T-helper 9 cell (primary cell): ENCODE measurements at places on chromosomes 5 and 9.

- no peak for DNase-seq
Observed at GRCh38 chr9:122426723-122427122, 51.0 kb downstream of the OR1J1 start.

DNA sequence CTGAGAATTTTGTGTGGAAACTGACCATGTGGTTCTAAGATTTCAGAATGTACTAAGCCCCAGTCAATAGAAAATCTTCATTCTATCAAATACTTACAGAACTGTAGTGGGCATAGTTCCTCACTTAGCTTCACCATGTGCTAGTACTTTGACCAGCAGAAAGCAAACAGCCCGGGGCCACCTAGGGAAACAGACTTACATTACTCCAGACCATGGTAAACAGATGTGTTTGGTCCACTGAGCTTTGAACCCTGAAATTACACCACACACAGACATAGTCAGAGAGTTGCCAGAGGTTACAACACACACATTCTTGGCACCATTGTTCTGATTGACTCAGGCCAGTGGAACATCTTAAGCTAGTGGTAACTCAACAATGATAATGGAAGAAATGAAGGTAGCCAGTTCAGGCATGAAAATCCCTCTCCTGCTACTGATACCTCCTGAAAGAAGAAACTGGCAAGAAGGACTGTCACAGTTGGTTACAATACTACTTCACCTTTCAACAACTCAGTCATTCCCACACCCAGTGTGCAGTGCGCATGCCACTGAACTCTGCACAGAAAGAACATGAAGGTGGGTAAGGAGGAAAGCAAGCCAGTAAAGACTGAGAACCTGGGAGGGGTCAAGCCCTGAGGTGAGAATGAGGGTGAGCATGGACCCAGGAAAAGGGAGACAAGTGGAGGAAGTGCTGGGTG lies 18.7 kb upstream of the LECT2 start:
- DNase-seq, result no peak

GRCh38 chr9:96376891-96377874 lies 6.3 kb downstream of the SLC35D2 start:
- DNase-seq, result no peak

- no peak for DNase-seq
Observed at GRCh38 chr9:88738709-88739108, 203.7 kb downstream of the NXNL2 start.

DNA sequence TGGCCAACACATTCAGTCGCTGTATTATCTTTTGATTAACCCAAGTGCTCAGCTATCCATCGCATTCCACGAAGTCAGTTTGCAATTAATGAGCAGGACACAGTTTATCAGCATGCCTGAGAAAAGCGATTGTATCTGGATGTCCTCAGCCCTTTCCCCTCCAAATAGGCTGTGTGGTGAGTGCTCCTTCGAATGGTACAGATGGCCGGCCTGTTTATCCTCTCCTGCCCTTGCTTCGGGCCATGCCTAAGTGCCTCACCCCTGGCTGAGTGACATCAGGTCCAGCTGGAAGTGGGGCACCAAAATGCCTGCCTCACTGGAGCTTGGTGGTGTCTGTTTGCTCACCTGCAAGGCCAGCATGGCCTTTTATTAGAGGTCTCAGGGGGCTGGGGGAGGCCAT lies 317.3 kb downstream of the GADD45G start:
- DNase-seq, result no peak

DNA sequence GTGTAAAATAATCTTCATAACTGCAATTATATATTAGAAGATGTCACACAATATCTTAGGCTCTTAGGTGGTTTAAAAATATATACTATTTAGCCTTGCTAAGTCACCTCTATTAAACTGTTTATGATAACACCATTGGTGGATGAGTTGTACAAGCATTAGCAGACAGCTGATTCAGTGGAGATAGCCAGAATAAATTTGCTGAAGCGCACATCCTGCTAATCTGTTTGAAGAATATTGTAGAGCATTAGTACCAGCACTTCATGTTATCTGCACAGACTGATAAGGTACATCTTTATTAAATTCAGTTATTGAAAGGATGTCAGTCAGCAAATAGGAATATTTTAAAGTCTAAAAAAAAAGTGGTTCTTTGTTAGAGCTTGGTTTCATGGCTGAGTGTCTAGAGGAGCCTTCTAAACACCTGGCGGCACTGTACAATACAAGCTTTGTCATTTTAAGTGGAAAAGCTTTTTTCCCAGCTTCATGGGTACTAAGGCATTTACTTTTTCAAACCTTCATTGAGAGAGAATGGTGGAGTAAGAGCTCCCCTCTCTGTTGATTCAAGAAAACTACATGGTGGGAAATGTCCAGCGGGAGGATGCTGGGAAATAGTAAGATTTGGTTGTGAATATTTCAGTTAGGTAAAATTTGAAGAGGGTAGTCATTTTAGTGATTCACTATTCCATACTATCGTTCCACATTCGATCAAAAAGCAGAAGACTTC lies 275.1 kb downstream of the SLF1 start:
- no peak for DNase-seq

- DNase-seq, result no peak
Observed at GRCh38 chr9:80383331-80383730, 811.6 kb downstream of the TLE4 start.

GRCh38 chr9:124014956-124015660 lies 3.5 kb downstream of the LHX2 start:
- DNase-seq, result no peak

GRCh38 chr5:144487761-144488160 lies 317.1 kb downstream of the KCTD16 start:
- DNase-seq, result no peak

DNA sequence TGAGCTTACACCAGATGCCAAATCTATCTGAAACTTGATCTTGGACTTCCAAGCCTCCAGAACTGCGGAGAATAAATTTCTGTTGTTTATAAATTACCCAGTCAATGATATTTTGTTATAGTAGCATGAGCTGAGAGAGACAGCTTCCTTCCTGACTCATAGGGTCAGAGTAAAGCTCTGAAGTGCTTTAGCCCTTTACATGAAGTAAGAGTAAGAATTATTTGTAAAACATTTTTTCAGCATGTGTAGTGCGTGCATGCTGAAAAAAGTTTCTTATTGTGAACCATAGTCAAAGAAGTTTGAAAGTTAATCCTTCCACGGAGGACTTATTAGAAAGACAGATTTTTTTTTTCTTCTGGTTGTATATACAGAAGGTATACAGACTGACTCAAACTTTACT lies 172.4 kb downstream of the DMRT2 start:
- DNase-seq, result no peak

DNA sequence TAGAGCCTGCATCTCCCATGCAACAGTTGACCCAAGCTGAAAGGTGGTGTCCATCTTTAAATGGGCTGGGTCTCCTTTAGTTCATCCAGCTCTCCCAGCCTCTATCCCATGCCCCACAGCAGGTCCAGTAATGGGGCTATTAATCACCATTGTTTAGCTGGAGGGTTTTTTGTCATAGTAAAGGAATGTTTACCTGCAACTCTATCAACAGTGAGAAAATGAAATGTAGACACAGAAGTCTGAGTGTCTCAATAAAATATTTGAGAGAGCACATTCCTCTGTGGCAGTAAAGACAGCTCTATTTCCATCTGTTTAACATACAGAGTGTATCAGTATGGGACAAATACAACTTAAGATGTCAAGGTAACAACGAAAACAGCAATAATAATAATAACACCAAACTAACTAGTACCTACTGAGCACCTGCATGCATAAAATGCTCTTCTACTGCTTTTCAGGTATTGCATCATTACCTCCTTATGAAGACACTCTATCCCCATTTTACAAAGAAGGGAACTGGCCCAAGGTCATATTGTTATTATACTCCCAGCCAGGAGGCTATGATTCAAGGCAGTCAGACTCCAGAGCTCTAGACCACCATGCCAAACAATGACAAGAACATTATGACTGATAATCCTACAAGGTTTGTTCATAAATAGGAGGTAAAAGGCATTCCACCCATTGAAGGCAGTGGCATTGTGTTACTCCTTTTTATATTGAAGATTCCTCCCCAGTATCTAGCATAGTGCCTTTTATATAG lies 21.0 kb upstream of the C5orf58 start:
- DNase-seq, result no peak

- DNase-seq, result no peak
Observed at GRCh38 chr5:140073296-140073695, 30.2 kb upstream of the NRG2 start.

- peak; percentile 20 for DNase-seq
Observed at GRCh38 chr5:73591102-73591695, 25.7 kb downstream of the UTP15 start.

DNA sequence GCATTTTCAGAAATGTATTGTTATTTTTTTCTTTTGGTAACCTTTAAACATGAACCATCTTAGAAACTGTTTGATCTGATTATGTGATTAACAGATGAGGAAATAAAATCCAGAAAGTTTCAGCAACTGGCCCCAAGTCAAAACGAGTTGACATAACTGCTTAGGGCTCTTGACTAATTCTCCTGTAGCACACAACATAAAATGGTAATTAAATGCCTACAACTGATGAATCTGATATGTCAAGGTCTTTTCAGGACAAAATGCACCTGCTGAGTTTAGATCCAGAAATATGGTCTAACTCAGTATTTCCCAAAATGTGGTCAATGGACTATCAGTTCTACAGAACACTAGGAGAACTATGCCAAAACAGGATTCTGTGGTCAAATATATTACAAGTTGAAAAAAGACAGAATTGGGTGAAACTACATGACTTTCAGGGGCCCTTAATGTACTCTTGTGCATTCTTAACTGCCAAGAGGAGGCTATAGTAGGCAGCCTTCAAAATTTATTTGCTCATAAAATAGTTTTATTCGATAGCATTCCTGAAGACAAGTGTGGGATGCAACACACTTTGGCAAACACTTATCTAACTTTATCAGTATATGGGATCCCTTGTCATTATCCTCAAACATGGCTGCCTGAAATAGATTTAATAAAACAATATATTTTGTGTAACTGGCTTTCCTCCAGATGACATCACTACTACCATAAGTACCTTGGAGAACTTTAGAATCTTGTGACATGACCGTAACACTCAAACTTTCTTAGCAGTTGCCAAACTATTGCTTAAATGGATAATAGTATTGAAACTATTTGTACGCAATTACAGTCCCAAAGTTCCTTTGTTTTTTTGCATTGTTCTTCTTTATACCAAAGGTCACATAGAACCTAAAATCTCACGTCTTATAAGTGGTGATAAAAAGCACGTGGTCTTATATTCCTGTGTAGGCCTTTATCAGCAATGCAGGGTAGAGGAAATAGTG lies 59.4 kb downstream of the FBN2 start:
- no peak for DNase-seq

GRCh38 chr9:28456861-28457260 lies 883.6 kb upstream of the C9orf72 start:
- DNase-seq, result no peak

GRCh38 chr9:128121924-128122808 lies 5.4 kb downstream of the PTGES2 start:
- DNase-seq, result no peak

GRCh38 chr5:109196823-109197160 lies 213.0 kb downstream of the PJA2 start:
- DNase-seq, result no peak

DNA sequence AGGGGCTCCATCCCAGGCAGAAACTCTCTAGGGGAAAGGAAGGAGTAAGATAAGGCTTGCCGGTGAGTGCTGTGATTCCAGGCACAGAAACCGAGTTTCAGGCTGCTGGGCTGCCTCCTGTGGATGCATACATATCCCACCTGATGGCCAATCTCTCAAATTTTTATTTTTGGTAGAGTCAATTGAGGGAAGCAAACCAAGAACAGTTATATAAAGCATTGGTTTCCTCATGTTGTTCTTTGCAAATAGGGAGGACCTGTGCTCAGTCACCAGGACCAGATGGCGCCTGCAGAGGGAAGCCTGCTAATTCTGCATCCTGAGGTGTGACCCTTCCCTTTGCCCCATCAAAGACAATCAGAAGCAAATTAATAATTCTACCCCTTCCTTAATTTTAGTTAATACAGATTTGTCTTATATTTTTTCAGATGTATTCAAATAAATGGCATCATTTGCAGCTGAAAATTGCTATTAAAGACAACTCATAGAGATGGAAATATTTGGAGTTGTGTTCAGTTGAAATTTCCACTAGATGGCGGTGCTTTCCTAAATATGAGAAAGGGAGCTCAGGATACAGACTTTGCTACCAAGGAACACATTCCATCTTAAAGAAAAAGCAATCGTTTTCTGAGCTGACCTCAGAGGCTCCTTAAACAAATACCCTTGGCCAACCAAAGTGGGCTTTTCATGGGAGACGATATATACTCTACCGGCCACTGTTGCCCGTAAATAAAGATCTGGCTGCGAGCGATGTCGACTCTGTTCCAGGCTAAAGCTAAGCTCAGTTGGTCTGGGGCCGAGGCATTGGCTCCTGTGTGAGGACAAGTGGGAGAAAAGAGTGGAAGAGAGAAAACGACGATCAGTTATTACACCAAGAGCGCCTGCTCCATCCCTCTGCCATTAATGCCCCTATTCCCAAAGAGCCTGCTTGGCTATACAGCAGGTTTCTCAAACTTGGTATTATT lies 225.7 kb upstream of the KLF9 start:
- no peak for DNase-seq

GRCh38 chr5:178777520-178777919 lies 47.1 kb upstream of the ZNF354A start:
- no peak for DNase-seq

DNA sequence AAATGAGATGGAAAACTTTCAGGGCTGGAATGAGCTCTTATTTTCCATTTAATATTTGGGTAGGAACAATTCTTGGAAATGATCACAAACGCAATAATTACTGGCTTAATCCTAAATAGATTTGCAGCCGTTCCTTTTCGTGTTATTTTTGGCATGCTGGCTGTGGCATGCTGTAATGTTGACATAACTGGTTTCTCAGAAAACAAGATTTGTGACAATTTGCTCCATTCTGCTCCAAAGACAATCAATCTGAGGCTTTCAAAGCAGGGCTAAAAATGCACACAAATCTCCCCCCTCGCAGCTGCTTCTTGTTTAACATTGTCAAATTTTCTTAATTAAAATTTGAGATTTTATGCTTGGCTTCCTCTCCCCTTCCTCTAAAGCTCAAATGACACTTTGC lies 151.2 kb downstream of the TTC39B start:
- no peak for DNase-seq

DNA sequence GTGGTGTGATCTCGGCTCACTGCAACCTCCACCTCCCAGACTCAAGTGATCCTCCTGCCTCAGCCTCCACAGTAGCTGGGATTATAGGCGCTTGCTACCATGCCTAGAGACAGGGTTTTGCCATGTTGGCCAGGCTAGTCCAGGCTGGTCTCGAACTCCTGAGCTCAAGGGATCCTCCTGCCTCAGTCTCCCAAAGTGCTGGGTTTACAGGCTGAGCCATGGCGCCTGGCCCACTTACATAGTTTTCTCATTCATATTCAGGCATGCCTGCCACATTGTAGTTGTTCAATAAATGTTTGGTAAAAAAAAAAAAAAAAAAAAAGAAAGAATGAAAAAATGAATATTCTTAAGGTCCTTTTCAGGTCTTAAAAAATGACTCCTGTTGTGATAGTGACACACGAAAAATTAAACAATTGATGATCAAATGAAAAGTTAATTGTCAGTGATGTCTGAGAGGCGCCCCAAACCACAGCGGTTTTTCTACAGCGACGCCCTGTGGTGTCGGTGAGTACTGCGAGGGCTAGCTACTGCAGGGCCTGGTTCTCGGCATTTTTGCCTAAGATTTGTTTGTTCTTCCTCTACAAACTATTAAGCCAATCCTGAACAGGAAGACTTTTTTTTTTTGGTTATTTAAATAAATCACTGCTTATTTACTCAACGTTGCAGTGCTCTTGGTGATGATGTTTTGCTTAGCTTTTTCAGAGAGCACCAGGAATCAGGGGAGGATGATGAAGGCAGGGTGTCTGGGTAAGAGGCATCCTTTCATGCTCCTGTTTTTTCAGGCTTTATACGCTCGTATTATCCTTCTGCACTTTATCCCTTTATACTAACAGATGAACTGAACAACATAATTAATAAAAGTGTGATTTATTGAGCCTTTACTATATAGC lies 67.0 kb upstream of the DPYSL3 start:
- DNase-seq, result no peak
